Tongue (tissue), 3 donors: ENCODE measurements at places on chromosomes 2 and 18. TPM values are rescaled to one million over a fixed set of nuclear protein-coding genes. Genes with fewer than 3 reads are reported as not detected.
A peak's percentile ranks its signal among the peaks of the same experiment; 100 is the strongest.

GRCh38 chr2:218850796-218851195 is 8.8 kb upstream of the WNT6 start:
- no peak for DNase-seq

GRCh38 chr2:17643031-17643615 is 102.6 kb downstream of the VSNL1 start:
- DNase-seq = peak; percentile 27

DNA sequence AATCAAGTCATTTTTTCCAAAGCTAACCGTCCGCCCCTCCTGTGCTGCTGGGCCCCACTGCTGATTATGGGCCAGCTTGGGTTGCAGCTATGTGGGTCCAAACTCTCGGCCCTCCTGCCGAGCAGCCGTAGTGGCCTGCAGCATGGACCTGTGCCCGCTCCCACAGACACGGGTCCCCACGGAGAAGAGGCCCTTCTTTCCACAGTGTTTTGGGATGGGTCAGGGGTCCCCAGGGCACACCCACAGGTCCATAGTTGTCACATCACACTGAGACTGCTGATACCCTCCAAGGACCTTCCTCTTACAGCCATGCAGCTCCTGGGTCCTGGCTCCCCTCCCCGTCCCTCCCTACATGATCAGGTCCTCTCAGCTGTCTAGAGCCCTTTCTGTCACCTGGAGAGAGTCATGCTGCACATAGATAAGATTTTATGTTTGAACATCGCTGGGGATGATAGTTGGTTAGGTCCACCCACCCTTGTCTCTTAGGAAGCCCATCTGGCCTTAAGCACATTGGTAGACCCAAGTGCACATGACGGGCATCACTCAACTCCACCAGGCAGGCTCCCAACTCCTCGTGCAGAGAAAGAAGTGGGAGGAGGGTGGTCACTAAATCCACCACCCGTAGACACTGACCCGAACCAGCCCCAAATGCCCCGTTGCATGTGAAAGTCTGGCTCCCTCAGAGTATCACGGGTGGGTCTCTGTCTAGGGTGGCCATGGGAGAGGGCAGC is 17.5 kb downstream of the GPR55 start:
- no peak for DNase-seq

PDE11A gene
- 0.51 TPM for total RNA-seq

COPS9 gene
- total RNA-seq = 58.4 TPM

RASGRP3 gene
- 109 TPM for total RNA-seq

KCNIP3 gene
- total RNA-seq = 8.8 TPM

LDAH gene
- total RNA-seq = 11.6 TPM
